ENCODE measurements at places on chromosomes 1 and 21.

DNA sequence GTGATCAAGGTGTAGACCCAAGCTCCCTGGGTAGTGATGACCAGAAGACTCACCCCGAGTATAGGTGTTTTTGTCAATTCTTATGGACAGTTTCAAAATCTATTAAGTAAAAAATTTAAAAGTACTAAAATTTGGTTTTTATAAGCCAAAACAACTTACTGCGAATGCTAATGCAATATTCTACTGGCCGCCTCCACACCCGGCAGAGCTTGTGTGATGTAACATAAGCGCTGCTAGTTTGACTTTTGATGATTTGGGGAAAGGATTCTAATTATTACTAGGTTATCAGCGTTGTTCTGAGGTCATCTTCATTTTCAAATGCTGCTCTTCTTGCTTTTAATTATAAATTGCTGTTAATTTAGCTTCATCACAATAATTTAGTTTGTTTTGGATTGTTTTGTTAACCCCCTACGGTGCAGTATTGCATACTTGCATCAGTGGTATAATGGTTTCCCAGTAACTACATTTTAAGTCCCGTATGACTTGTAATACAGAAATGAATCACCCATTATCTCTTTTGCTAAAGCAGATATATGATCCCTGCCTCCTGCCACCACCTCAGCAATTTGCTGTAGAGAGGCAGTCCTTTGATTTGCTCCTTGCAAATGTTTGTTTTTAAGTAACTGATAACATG, 178.0 kb downstream of the SDCCAG8 start:
- no peak for DNase-seq

DNA sequence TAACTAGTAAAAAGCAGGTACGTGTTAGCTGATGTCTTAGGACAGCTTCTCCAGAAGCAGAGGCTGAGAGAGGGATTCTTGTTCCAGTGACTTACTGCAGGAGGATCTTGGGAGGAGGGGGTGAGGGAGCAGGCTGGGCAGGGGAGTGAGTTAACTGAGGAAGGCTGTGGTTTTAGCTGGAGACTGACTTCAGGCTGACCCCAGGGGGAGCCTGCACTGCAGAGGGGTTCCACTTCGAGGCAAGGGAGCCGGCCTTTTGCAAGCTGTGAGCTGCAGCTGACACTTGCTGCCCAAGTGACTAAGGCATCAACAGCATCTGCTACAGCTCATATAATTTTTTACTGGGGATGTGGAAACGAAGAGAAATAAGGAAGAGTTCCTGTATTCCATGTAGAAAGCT, 50.4 kb upstream of the SOD1 start:
- no peak for DNase-seq

DNA sequence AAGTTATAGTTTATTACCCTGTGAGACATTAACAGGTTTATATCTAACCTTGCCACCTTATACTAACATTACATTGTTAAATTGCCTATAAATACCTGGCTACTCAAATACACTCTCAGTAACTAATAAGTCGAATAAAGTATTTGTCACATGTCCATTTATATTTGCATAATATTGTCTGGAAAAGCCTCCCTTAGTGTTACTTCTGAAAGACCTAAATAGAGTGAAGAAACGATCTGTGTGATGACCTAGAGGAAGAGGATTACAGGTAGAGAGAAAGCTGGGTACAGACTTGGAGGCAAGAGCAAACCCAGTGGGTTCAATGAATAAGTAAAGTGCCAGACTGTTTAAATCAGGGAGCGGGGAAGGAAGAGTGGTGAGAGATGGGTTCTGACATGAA, 2.7 kb upstream of the CACYBP start:
- DNase-seq: no peak

GRCh38 chr1:44826375-44827196, 16.5 kb downstream of the PTCH2 start:
- no peak for DNase-seq

DNA sequence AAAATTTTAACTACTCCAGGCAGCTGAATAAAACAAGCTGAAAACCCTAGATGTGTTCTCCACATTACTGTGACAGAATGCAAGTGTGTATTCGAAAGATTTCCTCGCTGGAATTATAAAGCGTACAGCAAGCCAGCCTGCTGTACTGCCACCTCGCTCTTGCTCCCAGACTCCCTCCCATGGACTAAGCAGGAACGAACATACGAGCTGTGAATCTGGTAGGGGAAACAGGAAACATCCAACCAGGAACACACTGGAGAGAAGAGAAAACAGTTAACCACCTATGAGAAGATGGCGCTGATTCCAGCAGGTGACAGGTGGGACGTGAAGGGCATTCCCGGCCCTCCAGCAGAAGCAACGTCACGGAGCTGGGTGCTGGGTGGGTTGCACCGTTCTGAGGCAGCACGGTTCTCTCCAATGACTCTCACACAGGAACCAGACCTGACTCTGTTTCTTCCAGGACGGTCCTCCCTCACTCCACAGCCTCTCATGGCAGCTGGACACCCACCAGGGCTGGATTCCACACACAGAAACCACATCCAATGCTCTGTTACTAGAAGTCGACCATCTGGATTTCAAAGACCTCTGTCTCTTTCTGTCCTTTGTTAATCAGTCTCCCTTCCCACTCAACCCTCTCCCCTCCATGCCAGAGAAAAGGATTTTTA, 219.2 kb downstream of the RERE start:
- DNase-seq: no peak
